LNCaP clone FGC (cell line): ENCODE measurements at places on chromosomes 2 and 18.

DNA sequence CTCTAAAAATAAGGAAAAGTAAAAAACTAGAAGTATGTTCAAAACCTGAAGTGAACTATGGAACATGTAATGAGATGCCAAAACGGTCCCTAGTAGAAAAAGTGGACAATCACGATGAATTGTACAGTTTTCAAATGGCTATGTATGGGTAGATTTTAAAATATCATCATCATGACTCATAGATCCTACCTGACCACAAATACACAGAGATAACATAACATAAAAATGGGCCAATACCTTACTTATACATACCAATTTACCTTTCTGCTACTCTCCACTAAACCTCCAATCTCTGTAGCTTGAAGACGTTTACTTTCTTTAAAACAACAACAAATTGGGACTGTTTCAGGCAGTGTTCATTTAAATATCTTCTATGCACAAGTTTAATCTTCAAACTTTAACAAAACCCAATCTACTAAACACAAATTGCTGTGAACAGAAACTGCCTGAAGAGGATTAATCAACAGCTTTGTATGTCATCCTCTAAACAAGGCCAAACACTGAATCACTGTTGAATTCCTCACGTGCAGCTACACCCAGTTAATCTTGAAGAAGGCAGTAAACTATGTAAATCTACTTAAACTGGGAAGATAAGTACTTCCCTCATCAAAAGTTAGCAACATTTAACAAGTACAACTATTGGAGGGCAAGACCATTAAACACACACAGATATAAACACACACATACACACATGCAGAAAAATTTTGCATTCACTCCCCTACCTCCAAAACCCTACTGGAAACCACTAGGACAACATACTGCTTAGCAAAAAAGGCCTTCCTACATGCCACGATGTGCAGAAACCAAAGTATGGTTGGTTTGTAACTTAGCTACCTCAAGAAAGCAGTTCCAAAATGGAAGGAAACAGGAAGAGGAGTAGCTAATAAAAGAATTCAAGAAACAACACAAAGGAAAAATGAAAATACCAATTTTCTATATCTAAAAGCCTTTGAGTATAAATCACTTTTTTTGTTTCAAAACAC is 90.3 kb downstream of the RBMS1 start:
- DNase-seq = no peak

- DNase-seq = no peak
These were observed 19.6 kb upstream of the KLF7 start for GRCh38 chr2:207185372-207185771.

DNA sequence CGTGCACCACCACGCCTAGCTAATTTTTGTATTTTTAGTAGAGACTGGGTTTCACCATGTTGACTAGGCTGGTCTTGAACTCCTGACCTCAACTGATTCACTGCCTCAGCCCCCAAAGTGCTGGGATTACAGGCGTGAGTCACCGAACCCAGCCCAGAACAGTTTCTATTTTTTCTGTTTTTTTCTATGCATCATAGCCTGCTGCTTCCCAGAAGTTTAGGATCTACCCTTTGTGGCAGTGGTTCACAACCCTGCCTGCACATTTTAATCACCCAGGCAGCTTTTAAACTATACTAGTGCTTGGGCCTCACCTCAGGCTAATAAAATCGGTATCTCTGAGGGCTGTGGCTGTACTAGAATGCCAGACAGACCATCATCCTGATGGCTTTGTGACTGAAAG is 39.7 kb upstream of the SOCS6 start:
- no peak for DNase-seq

GRCh38 chr2:189391201-189391600 is 50.1 kb upstream of the WDR75 start:
- no peak for DNase-seq

DNA sequence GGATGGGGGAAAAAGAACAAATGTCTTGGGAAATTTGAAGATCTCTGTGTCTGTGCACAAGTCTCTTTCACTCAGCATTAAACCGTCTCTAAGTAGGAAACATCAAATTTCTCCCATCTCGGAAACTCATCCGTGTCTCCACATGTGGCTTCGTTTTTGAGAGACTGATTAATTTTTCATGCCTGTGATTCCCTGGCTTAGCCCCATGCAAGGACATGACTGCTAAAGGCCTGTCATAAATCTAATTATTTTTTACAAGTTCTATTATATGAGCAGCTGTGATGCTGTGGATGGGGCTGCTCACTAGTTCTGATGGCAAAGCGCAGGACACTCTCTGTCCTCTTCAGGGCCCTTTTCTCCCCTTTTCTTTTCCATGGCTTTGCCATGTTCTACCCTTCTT is 129.1 kb downstream of the RGPD3 start:
- DNase-seq = no peak

- DNase-seq = no peak
These were observed 47.0 kb downstream of the EFEMP1 start for GRCh38 chr2:55876429-55877086.

- no peak for DNase-seq
These were observed 108.1 kb downstream of the ACOXL start for GRCh38 chr2:110840508-110840907.
